ENCODE measurements at places on chromosomes 5 and 9. TPM values are rescaled to one million over a fixed set of nuclear protein-coding genes. Genes with fewer than 3 reads are reported as not detected.

Gene PLPP7
- 29.0 TPM for total RNA-seq

Gene PDZD2
- 4.5 TPM for total RNA-seq

Gene CLIC3
- total RNA-seq = 8.7 TPM

Gene PCDHAC1
- total RNA-seq = 1.2 TPM

Gene IL17B
- 7.1 TPM for total RNA-seq

Gene CORO2A
- 1.2 TPM for total RNA-seq

Data from thoracic aorta (tissue), 2 donors.